Upper lobe of right lung (tissue), 1 donor: ENCODE measurements at places on chromosomes 5 and 9.

DNA sequence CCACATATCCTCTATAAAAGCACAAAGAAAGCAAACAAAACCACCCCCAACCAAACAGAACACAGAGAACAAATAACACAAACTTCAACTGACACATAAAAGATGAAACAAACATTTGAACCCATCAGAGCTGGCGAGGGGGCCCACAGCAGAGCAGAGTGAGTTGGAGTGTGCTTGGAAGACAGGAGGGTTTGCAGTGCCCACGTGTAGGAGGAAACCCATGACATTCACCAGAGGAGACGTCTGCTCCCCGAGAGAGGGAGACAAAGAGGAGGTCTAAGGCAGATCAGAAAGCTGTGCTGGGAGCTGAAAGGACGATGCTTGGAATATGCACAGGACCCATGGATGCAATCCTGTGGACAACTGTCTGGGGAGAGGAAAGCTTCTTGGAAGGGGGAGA lies 27.0 kb downstream of the MRPL36 start:
- DNase-seq = no peak

GRCh38 chr9:90176901-90177300 lies 465.7 kb downstream of the DIRAS2 start:
- no peak for DNase-seq

GRCh38 chr9:134688231-134688630 lies 46.6 kb downstream of the COL5A1 start:
- no peak for DNase-seq

DNA sequence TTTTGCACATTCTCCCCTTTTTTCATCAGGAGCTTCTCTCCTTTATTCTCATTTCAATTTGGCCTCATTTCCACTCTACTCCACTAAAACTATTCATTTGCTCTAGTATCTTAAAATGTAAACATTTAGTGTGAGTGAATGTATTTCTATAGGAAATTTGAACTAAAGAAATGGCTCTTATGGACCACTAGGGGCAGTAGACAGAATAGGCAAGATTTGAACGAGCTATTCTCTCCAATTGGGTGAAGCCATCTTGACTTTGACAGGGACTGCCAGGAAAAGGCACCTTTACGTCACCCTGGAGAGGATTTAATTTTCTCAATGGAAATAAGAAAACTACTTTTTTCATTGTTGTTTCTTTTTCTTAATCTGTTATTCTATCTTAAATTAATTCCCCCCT lies 666.3 kb downstream of the DNAH5 start:
- DNase-seq = no peak

DNA sequence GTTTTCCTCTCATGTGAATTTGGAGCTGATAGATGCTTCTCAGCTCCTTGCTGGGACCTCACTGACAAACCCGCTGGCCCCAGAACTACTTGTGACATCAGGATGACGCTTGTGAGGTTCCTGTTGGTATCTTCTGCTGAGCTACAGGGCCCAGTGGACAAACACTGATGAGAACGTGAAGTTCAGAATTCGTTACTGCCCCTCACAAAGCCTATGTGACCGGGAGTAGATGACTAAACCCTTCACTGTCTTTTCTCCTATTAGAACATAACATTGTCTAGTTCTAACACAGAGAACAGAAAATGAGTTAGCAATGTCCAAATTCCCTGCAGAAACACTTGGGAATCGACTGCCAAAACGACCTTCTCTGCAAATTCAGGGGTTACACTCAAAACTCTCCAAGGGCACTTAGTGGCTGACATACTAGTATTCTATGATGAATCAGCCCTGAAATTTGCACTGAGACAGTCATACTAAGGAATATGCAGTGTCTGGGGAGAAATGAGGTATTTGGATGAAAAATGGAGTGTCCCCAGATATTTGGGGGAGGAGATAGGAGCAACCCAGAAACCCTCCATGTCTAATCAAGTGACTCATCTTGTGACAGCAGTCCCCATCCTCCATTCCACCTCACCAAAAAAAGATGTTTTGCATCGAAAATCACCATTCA lies 143.2 kb upstream of the TRIM32 start:
- DNase-seq = no peak

- no peak for DNase-seq
Observed at GRCh38 chr9:130670644-130671043, 6.2 kb downstream of the PRDM12 start.

DNA sequence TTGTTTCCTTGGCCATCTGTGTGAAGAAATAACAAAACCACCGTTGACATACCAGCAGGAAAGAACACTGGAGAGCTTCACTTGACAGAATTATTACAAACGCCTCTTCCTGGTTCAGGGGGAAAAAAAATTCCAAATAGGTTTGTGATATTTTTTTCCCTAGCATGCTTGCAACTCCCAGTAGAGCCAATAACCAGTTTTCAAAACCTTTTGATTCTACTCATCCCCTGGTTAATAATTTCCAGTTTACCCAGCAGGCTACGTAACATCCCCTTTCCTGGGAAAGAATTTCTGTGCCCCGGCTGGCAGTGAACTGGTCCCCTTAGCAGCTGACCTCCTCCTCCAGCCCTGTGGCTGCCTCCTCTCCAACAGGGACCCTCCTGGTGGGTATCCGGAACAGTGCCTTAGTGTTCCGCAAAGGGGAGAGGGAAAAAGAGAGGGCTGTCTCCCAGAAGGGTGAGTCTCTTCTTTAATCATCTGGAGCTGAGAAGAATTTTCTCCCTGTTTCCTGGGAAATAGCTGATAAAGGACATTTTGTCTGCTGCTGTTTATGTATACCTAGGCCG lies 72.8 kb upstream of the BOD1 start:
- DNase-seq = no peak

- no peak for DNase-seq
Observed at GRCh38 chr5:159392871-159393270, 62.6 kb upstream of the IL12B start.

DNA sequence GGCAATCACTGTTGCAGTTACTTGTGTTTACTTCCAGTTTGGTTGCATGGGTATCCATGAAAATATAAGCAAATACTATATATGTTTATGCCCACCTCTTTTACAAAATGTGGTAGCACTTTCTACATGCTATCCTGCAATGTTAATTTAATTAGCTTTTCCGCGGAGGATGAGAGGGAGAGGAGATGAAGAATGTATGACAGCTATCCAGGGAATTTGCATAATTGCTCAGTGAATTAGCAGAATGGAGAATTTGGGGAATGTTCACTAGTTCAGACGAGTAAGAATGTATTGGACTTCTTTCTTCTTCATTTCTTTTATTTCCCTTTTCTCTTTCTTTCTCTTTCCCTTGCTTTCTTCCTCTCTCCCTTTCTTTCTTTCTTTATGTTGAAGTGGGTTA lies 140.7 kb upstream of the SLC28A3 start:
- no peak for DNase-seq

DNA sequence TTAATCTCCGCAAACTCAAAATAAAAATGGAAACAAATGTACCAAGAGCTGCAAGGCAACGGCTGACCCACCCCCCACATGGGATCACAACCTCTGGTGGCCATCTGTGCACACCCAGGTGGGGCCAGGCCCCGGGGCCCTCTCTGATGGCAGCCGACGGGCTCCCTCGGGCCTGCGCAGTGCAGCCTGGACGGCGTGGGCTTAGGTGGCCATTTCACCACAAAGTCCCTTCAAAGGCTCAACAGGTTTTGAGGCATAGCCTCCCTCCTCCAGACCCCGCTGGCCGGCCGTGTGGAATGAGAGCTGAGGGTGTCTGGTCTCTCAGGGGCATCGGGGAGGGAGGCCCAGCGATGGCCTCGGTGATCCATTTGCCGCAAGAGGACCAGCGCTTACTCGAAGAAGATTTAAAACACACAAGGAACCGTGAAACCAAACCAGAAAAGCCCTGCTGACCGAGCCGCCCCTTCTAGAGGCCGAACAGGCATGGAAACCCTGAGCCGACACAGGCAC lies 42.7 kb upstream of the CEP72 start:
- DNase-seq = no peak

GRCh38 chr5:179817890-179818745 lies 2.6 kb upstream of the SQSTM1 start:
- peak; percentile 66 for DNase-seq

DNA sequence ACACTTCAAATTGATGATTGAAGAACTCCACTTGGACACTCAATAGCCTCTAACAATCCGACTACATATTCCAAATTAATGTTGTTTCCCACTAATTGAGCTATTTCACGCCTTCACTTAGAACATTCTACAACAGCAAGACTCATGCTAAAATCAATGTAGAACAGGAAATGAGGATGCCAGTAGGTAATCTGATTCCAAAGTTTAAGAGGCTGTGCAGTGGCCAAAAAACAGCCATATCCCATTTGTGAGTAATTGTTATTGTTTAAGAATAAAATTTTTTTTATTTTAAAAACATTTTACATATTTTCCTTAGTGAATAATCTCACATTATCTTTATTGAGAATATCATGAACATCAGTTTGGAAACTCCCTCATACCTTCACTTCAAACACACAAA lies 35.7 kb upstream of the GHR start:
- DNase-seq = no peak

GRCh38 chr5:89988998-89989655 lies 420.4 kb downstream of the CETN3 start:
- DNase-seq = no peak

- no peak for DNase-seq
Observed at GRCh38 chr5:113356487-113356886, 78.3 kb downstream of the TSSK1B start.

- no peak for DNase-seq
Observed at GRCh38 chr5:36896476-36896875, 19.9 kb downstream of the NIPBL start.

DNA sequence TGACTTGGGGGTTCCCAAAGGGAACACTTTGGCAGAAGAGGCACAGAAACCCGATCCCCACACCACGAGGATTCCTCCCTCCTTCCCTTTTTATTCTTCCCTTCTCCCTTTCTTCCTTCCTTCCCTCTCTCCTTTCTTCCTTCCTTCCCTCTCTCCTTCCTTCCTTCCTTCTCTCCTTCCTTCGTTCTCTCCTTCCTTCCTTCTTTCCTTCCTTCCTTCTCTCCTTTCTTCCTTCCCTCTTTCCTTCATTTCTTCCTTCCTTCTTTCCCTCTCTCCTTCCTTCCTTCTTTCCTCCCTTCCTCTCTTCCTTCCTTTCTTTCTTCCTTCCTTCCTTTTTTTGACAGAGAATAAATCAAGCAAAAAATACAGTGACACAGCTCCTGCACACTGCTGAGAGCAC lies 168.0 kb upstream of the NFIL3 start:
- no peak for DNase-seq

GRCh38 chr5:76406014-76406413 lies 2.9 kb downstream of the IQGAP2 start:
- DNase-seq = no peak

DNA sequence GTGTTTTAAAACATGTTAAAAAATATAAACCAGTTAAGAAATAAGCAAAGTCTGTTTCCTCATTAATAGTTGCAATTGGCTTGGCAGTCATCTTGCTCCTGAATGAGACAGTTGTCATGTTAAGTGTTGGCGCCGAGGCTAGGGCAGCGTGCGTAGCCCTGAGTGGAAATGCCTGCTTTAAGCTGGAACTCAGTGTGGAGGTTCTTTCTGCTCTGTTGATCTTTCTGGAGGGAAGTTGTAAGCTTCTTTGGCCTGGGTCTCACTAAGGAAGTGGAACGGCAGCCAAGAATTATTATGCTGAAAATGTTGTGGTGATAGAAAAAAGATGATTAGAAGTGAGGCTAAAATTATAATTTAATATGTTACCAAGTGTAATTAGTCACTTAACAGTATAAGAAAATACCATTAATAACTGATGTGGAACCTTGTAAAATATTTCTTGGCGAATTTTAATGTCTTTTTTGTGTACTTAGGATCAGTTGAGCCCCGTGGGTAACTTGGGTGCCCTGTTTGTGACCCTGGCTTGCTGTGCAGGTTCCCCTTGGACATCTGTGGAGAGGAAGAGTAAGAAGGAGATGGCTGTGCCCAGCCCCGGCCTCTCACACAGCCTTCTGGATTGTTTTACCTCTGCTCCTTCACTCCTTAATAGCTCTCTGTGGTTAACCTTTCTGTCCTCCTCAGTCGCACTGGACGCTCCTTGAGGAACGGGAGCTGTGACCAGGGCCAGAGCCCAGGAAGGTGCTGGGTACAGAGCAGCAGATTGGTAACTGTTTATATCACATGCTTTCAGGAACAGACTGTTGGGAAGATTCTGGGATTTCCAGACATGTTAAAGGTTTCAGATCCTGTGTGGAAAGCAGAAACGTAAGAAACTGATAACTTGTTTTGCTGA lies 31.0 kb downstream of the PCBD2 start:
- DNase-seq = no peak

- no peak for DNase-seq
Observed at GRCh38 chr5:142966121-142966420, 195.9 kb downstream of the ARHGAP26 start.

GRCh38 chr9:127979333-127980059 lies 1.3 kb downstream of the EEIG1 start:
- peak; percentile 80 for DNase-seq

DNA sequence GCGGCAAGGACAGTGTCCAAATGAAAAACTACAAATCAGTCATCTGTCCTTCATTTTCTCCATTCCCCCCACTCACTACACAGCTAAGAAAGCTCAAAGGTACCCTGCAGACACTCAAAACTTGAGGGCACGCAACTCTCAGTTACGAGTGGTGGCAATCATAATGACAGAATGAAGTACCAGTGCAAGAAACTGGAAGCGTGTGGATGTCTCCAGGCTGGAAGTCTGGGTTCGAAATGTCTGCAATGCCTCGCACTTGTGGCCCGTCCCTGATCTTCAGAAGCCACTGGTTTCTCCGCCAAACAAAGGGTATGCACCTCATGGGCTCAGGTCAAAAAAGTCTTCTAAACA lies 597 bp upstream of the CENPH start:
- DNase-seq = no peak

- DNase-seq = no peak
Observed at GRCh38 chr5:38734353-38734752, 111.5 kb upstream of the OSMR start.

- no peak for DNase-seq
Observed at GRCh38 chr5:53089481-53089991, 20.0 kb downstream of the MOCS2 start.

DNA sequence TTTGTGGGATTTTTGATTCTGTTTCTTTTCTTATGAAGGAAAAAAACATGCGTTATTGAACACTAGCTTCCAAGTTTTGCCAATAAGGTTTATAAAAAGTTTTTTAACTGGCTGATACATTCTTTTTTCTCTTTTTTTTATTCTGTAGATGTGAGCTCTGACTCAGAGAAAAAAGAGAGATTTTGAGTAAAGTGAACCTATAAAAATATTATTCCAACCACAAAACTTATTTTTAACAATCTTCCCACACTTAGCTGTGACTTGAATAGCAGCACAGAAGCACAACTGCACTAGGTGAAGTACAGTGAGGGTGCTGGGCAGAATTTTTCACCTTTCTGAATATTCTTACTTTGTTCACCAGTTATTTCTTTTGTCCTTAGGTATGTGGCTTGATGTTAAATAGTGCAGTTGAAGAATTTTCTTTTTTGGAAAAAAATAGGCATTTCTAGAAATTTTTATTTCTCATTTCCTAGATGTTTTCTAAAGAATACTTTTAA lies 41.6 kb downstream of the CHSY3 start:
- no peak for DNase-seq
